ENCODE measurements at places on chromosomes 13 and 19.

- no peak for DNase-seq
Observed at GRCh38 chr19:54160854-54161253, 1.3 kb upstream of the LENG1 start.

GRCh38 chr13:46178143-46178542 is 3.8 kb downstream of the LCP1 start:
- no peak for DNase-seq

GRCh38 chr13:111423168-111423785 is 102.8 kb downstream of the TEX29 start:
- DNase-seq, result no peak

DNA sequence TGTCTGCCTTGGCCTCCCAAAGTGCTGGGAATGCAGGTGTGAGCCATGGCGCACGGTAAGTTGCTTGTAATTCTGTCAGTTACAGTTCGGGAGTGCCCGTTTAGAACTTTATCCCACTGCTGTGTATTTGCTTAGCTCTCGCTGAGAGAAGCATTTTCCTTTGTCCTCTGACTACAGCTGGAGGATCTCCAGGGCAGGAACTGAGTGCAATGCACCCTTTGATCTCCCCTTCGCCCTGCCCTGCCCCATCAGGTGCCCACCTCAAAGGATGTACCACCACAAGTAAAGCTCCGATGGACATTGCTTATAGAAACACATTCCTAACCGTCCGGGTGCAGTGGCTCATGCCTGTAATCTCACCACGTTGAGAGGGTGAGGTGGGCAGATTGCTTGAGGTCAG is 6.5 kb downstream of the BRME1 start:
- no peak for DNase-seq

DNA sequence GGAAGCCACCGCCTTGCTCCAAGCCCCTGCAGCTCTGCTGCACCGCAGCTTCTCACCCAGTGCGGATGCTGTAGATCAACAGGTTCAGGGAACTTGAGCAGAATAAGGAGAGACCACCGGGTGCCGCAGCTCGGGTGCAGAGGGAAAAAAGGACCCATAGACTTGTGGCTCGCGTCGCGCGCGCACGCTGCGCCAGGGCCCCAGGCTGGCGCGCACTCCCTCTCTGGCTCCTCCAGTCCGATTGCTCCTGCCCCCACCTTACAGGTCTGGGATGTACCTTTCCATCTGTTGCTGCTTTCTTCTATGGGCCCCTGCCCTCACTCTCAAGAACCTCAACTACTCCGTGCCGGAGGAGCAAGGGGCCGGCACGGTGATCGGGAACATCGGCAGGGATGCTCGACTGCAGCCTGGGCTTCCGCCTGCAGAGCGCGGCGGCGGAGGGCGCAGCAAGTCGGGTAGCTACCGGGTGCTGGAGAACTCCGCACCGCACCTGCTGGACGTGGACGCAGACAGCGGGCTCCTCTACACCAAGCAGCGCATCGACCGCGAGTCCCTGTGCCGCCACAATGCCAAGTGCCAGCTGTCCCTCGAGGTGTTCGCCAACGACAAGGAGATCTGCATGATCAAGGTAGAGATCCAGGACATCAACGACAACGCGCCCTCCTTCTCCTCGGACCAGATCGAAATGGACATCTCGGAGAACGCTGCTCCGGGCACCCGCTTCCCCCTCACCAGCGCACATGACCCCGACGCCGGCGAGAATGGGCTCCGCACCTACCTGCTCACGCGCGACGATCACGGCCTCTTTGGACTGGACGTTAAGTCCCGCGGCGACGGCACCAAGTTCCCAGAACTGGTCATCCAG is 964 bp downstream of the PCDH17 start:
- DNase-seq, result no peak

- no peak for DNase-seq
Observed at GRCh38 chr19:18290302-18291018, 9.0 kb upstream of the JUND start.

GRCh38 chr13:113625965-113626721 is 31.9 kb downstream of the ATP4B start:
- DNase-seq, result no peak

DNA sequence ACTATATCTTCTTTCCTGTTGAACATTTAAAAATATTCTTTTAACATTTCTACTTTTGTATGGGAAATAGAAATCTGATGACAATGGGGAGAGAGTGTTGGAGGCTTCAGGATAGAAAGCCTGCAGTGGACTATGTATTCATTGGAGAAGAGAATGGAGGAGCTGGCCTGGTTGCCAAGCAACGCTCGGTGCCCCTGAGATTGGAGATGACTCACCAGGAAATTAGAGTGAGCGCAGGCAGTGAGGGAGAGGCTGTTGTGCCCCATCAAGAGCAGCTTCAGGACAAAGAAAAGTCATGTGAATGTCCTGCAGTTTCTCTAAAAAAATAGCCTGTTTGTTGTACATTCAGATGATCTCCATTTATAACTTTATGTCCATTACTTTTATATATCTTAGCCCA is 48.7 kb upstream of the ZNF835 start:
- no peak for DNase-seq

DNA sequence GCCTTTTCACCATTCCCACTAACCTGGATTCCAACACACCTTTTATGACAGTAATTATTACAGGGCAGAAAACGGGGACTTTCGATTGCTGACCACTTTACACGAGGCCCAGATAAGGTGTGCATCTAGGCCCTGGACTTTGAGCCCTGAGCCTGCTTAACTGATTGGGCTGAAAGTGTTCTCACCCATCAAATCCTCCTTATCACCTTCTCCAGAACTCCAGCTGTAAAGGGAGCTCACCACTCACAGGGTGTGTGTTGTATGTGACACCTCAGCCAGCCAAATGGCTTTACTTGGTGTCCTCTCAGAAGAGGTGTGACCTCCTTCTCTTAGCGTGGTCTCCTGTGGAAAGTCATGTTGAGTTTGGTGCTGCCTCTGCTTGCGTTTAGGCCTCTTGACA is 36.5 kb downstream of the SIPA1L3 start:
- no peak for DNase-seq

GRCh38 chr13:91346850-91347201 is 661 bp upstream of the MIR17HG start:
- no peak for DNase-seq

DNA sequence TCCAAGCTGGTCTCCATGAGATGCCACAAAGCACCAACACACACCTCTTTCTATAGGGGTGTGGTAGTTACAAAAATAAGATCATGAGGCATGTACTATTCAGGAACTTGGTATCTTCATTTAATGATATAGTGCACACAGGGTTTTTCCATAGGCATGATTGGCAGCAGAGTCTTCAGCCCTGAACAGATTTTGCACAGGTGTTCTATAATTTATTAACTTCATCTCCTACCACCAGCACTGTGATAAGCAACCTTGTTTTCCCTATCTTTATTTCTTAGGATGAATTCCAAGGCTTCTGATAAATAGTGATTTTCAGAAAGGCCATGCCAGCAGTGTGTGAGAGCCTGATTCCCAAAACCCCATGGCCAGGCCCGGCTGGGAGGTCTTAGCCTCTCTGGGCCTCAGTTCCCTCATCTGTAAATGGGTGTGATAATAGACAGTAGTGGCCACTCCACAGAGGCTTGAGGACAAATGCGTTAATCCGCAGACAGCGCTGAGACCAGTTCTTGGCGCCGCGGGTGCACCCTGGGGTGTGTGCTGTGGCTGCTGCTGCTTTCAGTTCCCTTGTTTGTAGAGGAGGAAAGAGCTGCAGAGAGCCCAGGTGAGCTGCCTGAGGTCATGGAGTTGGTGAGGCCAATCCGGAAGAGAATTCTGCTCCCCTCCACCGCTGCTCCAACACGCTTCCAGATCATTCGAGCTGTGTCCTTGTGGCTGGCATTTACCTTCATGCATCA is 33.1 kb downstream of the DHRS12 start:
- DNase-seq, result no peak

- DNase-seq, result no peak
Observed at GRCh38 chr19:35713904-35714495, 3.8 kb upstream of the KMT2B start.

DNA sequence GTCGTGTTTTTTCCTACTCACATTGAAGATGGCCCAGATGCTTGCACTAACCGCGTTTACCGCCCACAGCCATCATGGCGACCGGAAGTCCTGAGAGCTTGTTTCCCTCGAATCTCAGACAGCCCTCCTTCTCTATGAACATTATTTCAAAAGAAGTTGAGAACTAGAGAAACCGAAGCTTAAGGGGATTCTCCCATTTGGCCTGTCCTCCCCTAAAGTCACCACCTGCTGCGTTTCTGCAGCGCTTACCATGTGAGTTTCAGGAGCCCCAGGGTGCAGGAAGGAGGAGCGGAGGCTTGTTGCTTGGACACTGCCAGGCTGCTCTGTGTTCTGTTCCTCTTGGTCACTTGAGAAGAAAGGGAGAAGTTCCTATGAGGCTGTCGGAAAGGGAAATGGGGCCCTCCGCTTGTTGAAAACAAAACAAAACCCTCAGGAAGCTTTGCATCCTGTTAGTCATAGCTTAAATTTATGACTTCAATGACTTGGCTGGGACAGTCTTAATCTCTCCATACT is 6.2 kb downstream of the CARD8 start:
- no peak for DNase-seq

DNA sequence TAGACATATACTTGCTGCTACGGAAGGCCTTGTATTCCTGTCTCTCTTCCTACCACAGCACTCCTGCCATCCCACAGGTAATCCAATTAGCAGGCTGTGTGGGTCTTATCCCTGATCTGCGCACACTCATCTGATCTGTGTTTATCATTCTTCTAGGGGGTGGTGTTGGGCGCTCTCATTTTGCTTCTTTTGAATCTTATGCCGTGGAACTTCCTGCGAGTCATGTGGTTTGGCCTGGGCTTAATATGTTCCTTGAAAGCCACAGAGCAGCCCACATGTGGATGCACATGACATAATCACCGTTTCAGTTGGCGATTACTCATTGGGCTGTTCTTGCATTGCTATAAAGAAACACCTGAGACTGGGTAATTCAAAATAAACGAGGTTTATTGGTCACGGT is 7.5 kb downstream of the RASA3 start:
- DNase-seq, result no peak

GRCh38 chr13:60261432-60262351 is 98.0 kb upstream of the DIAPH3 start:
- DNase-seq, result no peak

DNA sequence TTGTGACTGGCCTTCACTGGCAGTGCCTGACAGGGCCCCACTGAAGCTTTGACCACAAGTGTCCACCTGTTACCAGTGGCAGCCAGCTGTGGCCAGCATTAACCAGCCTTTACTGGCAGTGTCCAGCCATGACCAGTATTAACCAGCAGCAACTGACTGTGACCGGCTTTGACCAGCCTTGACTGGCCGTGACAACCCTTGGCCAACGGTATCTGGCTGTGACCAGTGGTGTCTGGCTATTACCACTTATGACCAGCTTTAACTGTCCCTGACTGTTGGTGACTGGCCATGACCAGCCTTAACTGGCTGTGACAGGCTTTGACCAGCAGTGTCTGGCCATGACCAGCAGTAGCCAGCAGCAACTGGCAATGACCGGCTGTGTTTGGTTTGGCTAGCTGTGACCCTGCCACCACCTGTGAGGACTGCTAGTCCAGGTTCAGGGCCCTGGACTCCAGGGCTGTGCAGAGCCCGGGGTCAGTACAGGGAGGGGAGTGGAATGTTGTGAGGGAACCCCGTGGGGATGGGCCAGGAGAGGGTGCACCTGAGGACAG is 32.2 kb downstream of the CKM start:
- DNase-seq, result no peak

DNA sequence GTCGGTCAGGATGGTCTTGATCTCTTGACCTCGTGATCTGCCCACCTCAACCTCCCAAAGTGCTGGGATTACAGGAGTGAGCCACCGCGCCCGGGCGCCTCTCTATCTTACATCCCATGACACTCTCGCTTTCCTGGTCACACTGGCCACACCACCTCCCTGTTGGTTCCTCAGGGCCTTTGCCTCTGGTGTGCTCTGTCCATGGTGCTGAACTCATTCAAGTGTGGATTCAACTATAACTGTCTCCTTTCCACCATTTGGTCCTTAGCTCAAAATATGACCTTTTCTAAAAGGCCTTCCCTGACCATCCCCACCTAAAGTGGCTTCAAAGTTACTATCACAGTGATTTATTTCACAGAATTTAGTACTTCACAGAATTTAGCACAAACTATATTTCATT is 3.7 kb upstream of the SMIM17 start:
- DNase-seq, result no peak
